ENCODE measurements at places on chromosomes 5 and 9. TPM values are rescaled to one million over a fixed set of nuclear protein-coding genes. Genes with fewer than 3 reads are reported as not detected.

WNK2 gene
- 61.7 TPM for polyA plus RNA-seq

ECSCR gene
- 2.5 TPM for polyA plus RNA-seq

DYNC2I2 gene
- polyA plus RNA-seq = 48.7 TPM

NR4A3 gene
- polyA plus RNA-seq = 0.17 TPM

CREBRF gene
- polyA plus RNA-seq = 2.0 TPM

CCL27 gene
- not detected for polyA plus RNA-seq

WNT8A gene
- polyA plus RNA-seq = not detected

Measured in GM23338 (cell line).